ENCODE measurements at places on chromosomes 5 and 9.

DNA sequence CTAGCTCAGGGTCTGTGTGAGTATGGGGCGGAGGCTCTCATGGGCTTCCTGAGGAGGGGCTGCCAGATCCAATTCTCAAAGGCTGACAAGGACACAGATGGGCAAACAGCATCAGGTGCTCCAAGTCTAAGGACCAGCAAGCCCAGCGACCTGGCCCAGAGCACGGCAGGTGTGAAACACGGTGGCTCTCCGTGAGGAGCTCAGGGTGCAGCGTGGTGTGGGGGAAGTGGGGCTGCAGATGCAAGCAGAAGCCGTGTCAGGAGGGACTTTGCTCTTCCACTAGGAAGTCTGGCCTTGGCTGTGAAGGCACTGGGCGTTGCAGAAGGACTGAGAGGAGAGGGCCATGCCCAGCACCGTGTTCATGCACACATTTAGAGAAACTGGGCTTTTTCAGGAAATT is 420.0 kb downstream of the GADD45G start:
- DNase-seq: no peak

DNA sequence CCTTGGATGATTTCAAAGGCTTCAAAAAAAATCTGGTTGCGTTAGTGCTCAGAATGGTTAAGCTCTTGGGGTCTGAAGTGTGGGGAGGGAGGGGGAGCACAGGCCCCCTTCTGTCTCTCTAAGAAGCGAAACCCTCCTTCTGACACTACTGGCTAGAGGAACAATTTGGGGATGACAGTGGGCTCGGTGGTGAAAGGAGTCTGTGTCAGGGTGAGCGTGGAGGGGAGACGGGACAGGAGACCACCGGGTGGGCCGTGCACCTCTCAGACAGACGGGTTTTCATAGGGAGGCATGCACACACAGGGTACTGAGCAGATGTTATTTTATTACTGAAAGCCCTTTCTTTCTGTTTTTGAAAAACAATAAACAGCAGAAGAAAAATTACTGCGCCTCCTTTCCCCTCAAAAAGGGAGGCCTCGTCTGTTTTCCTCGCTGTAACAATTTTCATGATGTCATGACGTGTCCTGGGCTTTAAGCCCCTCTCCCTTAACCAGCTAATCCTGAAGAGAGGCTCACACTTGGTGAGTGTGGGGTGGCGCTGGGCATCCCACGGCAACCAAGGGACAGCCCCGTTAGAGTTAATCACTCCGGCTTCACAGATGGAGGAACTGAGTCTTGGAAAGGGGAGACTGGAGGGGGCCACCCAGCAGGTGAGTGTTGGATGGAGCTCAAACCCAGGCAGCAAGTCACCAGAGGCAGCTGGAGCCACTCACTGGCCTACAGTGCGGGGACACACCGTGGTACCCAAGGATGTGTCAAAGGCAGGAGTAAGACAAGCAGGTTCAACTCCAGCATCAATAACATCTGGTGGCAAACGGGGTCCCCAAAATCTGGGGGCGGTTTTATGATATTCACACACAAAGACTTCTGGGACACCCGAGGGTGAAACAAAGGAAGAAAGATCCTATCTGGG is 53.4 kb downstream of the PTCH1 start:
- DNase-seq: no peak

DNA sequence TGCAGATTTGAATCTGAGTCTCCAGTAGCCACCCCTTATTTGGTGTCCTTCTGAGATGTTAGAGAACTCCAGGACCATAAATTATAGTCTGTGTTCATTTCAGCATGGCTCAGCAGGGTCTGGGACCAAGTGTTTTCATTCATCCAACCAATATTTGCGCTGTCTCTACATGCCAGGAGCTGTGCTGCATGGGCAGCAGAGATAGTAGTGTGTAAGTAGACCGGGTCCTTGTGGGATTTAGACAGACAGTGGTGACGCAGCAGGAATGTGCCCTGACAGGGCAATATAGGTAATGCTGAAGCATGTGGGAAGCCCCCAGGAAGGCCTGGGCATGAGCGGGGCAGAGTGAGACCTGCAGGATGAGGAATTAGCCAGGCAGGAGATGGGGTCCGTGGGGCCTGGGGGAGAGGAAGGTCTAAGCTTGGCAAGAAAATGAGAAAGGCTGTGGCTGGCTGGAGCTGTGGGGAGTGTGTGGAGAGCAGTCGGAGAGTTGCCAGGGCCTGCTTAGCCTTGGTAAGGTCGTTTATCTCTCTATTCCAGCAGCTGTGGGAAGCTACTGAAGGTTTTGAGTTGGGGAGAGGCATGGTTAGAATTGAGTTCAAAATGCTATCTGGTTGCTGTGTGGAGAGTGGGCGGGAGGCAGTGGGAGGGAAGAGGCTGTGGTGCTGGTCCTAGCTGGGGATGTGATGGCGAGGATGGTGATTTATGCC is 16.8 kb downstream of the STXBP1 start:
- DNase-seq: no peak

DNA sequence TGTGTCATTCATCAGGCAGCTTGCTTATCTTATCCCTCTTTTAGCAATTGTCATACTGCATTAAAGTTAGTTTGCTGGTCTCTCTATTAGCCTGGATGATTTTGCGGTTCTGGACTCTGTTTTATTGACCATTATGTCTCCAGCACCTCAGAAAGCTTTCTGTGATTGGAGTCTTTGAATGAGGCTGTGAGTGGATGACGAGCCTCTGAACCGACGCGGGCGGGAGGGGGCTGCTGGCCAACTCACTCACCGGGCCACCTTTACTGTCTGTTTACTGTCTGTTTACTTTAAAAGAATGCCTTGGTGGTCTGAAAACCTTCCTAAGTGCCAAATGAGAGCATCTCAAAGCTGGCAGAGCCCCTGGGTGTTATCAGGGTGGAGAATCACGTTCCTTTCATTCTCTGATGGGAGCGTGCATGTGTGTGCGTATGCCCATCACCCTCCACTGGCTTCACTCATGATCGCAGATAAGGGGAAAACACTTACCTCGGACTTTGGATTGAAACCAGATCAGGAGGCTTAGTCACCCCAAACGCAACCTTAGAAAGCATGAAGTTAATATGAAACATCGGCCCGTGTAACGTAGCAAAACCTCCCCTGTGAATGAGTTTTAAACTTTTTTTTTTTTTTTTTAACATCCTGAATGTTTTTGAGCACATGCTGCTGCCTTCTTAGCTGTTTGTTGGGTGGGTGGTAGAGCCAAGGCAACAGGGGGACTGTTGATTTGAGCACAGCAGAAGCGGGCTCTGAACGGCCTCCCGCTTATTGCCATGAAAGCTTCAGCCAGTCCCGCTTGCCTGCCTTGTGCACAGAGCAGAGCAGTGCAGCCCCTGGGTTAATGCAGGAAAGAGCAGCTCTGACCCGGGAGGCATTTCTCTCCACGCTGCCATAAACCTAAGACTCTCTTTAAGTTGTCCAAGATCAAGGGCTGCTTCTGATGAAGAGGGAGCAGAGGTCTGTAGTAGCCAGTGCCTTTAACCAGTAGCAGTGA is 173.6 kb downstream of the GADD45G start:
- DNase-seq: no peak

- DNase-seq: no peak
Measured at GRCh38 chr9:92440751-92441046, 16.4 kb upstream of the OMD start.

GRCh38 chr5:157143127-157143971 is 684 bp upstream of the MED7 start:
- DNase-seq: no peak

GRCh38 chr5:108212775-108213346 is 169.0 kb downstream of the FBXL17 start:
- no peak for DNase-seq
